ENCODE measurements at places on chromosomes 2 and 18. TPM values are rescaled to one million over a fixed set of nuclear protein-coding genes. Genes with fewer than 3 reads are reported as not detected.

The CRYGA gene
- total RNA-seq = not detected

The RFX8 gene
- total RNA-seq = not detected

The SPDYA gene
- total RNA-seq = 0.26 TPM

The QPCT gene
- 20.8 TPM for total RNA-seq

The SFTPB gene
- 0.12 TPM for total RNA-seq

The CTLA4 gene
- total RNA-seq = not detected

The CAPN14 gene
- 0.04 TPM for total RNA-seq

The PLGLB1 gene
- total RNA-seq = 0.44 TPM

The SETBP1 gene
- total RNA-seq = 0.39 TPM

The HTRA2 gene
- total RNA-seq = 41.7 TPM

The TRAK2 gene
- total RNA-seq = 16.5 TPM

The WDFY1 gene
- 36.6 TPM for total RNA-seq

The G6PC2 gene
- not detected for total RNA-seq

The DYNAP gene
- total RNA-seq = not detected

The MYO1B gene
- total RNA-seq = 44.8 TPM

The OR6B2 gene
- total RNA-seq = not detected

The TMX3 gene
- 14.2 TPM for total RNA-seq

The TRIM43 gene
- total RNA-seq = 0.09 TPM

The TBR1 gene
- 0.05 TPM for total RNA-seq

The IL36G gene
- not detected for total RNA-seq

The CYP1B1 gene
- 4.5 TPM for total RNA-seq

The SOWAHC gene
- 9.6 TPM for total RNA-seq

The TM4SF20 gene
- total RNA-seq = 7.0 TPM

The SMPD4 gene
- 84.4 TPM for total RNA-seq

The NDUFV2 gene
- total RNA-seq = 120 TPM

The IL37 gene
- total RNA-seq = not detected

The SLC11A1 gene
- total RNA-seq = 0.21 TPM

The DNER gene
- total RNA-seq = 11.8 TPM

The TMEM37 gene
- 2.7 TPM for total RNA-seq

The PTPRN gene
- 1.2 TPM for total RNA-seq

The TSPYL6 gene
- not detected for total RNA-seq

The TEKT4 gene
- not detected for total RNA-seq

The NETO1 gene
- not detected for total RNA-seq

The TRABD2A gene
- total RNA-seq = 14.0 TPM

Measured in A549 treated with AZD2906 at 1 μM for 4 hours (cell line).